ENCODE measurements at places on chromosomes 5 and 9.
A peak's percentile ranks its signal among the peaks of the same experiment; 100 is the strongest.

DNA sequence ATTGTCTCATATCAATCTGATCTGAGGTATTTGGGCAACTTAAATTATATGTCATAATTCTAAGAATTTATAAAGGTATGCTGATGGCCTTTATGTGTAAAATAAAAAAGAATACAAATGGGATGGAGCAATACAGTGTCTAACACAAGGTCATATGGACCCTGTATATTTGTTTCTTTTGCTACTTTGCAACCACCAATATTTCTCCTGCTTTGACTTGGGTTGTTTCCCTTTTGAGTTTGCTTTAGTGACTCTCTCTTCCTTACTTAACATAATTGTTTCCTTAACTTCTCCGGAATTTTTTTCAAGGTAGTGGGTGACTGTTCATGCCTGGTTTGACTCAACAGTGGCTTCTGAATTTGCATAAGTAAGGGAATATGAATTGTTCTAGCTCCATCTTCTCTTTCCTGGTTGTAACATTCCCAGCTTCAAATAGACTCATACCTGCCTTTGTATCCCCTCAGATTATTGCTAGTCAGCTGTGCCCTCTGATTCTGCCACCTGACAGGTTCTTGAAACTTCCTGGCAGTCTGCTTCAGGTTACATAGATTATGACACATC, 30.2 kb upstream of the ANXA1 start:
- DNase-seq, result no peak

- DNase-seq, result peak; percentile 3
Measured at GRCh38 chr9:73269430-73270101, 117.9 kb downstream of the ANXA1 start.

DNA sequence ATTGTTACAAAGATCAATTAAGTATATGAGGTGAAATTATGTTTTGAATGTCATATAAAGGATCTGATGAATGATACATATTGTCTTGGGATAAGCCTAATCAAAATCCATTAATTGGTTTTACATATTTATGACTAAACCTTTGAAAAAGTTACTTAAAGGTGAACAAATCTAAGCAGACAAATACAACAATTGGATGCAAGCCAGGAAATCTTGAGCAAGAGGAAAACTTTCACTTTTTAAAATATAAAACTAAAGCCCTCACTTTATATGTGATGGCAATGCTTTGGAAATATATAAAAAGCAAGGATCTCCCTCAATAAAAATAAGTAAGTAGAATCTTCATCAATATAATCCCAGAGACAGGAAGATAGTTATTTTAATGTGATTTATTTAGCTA, 80.1 kb downstream of the EDIL3 start:
- DNase-seq, result no peak

- DNase-seq, result no peak
Measured at GRCh38 chr5:67085616-67086015, 111.0 kb downstream of the CD180 start.

GRCh38 chr5:41196197-41196596, 17.1 kb downstream of the C6 start:
- no peak for DNase-seq

- no peak for DNase-seq
Measured at GRCh38 chr5:13831351-13831750, 113.1 kb downstream of the DNAH5 start.

DNA sequence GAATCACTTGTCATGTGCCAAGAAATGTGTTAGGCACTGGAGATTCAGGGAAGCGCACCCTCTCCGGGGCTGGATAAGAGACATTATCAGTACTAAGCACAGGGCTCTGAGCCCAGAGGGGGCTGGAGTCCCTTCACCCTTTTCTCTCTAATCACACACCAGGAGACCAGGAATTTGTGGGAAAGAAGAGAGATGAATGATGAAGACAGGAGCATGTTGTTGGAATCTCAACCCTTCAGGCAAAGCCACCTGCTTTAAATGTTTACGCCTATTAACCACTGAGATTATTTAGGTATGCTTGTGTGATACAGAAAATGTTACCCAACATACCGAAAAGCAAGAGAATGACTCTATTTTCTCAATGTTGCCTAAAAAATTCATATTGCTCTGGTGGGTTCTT, 119.8 kb downstream of the ENTREP1 start:
- no peak for DNase-seq

DNA sequence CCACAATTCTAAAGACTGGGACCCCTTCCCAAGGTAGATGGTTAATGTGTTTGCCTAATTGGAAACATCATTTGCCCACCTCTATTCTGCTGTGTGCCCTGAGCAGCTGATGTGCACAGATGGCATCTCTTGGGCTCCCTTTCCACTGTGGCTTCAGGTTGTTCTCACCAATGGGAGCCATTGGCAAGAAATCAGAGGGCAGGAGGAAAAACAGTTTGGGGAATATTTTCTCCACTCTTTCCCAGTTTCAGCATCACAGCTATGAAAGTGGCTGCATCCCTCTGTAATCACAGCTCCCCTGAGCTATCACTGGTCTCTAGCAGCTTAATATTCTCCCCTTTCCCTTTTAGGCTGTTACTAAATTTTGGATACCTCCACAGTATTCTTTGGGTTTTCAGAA, 911.6 kb upstream of the SEMA6A start:
- DNase-seq, result no peak

DNA sequence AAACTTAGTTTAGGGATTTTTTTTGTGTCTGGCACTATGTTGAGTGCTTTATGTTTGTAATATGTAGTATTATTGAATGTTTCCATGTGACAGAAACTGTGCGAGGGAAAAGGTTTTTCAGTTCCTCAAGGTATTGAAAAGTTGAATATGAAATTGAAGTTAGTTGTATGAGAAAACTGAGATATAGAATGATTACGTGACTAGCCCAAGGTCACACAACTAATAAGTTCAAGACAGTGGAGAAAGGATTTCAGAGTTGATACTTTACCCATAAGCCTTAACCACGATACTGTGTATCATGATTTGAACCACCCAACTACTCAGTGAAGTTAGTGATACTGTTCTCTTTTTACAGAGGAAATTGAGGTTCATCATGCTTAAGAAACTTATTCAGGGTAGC, 5.7 kb downstream of the NIPBL start:
- DNase-seq, result no peak

DNA sequence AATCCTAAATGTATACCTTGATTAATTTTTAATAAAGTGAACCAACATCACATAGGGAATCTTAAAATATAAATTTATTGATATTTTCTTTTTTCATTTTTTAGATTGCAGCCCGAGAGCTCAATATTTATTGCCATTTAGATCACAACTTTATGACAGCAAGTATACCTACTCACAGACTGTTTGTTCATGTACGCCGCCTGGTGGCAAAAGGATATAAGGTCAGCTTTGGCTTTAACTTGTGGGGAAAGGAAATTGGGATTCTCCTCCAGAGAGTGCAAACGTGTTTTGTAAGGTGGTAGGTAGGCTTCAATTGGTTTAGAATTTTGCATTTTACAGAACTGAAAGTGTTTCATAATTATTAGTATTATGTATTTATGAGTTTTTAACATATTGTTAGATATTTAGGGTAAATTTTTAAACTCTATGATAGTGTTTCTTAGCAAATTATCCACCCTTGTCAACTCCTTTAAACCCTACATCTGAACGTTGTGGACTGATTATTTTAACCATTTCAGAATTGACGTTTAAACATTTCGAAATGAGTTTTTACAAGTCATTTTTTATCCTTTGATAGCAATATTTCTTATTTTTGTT, 17.5 kb upstream of the DHFR start:
- peak; percentile 39 for DNase-seq

Measured in left renal cortex interstitium (tissue), 4 donors.